ENCODE measurements at places on chromosomes 7 and 10.

DNA sequence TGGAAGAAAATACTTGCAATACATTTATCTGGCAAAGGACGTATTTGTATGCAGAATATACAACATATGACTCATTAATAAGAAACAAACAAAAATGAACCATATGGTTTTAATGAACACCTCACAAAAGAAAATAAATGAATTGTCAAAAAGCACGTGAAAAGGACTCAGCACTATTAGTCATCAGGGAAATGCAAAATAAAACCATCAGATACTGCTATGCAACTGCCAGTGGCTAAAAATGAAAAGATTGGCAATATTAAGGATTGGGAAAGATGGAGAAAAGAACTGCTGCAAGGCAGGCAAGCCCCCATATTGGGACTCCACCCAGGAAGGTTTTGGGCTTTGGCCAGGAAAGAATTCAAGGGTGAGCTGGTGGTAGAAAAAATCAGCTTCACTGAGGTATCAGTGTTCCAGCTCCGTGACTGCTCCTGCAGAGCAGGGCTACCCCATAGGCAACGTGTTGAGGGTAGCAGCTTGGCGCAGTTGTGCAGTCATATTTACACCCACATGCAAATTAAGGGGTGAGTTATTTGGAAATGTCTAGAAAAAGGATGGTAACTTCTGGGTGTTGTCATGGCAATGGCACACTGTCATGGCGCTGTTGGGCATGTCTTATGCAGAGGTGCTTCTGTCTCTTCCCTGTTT is 72.7 kb downstream of the CUBN start:
- no peak for DNase-seq

GRCh38 chr10:24958721-24959381 is 6.4 kb upstream of the PRTFDC1 start:
- peak; percentile 67 for DNase-seq

GRCh38 chr7:11714676-11715075 is 117.3 kb downstream of the THSD7A start:
- no peak for DNase-seq

DNA sequence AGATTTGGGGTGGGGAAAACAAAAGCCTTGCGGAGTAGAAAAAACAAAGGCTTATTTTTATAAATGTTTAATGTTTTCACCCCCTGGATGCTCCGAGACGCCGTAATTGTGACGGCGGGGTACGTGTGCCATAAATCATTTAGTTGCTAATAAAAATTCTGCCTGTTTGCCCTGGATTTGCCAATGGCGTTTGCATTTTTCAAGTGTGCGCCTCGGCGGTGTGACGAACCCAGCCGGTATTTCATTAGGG is 2.5 kb upstream of the TNRC18 start:
- DNase-seq = no peak

DNA sequence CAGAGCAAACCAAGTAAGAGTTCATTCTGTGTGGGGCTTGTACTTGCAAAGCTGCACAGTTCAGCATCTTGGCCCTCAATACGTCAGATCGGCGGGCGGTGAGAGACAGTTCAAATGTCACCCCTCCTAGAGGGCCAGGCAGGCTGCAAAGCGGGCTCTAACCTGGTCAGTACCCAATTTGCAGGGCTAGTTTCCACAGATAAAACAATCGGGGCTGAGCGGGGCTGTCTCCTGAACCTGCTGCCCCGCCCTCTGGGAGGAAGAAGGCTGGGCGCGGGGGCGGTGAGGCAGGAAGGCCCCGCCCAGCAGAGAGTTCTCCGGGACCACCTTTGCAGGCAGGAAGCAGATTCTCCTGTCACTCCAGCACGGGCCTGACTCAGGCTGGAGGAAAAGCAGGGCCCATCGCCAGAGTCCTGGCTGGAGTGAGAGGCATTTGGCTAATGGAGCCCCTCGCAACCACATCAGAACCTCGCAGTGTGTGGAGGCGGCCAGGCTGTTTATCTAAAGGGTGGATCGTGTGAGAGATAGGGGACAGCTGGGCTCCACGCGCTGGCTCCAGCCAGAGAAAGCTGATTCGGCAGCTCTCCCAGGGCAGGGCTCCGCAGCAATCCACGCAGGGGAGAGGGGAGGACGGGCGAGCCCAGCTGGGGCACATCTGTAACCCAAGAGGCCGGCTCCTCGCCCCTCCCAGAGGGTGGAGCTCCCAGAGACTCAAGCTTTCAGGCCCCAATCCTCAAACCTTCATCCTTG is 83.1 kb downstream of the SH3PXD2A start:
- peak; percentile 82 for DNase-seq

DNA sequence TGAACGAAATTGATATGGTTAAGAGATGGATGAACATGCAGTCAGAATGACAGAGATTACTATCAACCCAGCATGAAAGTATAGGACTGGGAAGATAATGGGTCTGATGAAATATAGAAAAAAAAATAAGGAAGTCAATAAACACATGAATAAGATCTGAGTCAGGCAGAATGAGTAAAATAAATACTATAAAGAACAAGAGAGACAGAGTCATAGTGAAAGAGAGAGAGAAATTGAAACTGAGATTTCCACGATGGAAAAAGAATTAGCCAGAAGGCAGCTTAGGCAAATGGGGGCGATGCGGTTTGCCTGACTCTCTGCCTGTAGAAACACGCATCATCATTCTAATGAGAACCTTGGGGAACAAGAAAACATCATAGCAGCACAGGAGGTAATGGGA is 26.6 kb downstream of the SEMA3D start:
- DNase-seq = no peak

DNA sequence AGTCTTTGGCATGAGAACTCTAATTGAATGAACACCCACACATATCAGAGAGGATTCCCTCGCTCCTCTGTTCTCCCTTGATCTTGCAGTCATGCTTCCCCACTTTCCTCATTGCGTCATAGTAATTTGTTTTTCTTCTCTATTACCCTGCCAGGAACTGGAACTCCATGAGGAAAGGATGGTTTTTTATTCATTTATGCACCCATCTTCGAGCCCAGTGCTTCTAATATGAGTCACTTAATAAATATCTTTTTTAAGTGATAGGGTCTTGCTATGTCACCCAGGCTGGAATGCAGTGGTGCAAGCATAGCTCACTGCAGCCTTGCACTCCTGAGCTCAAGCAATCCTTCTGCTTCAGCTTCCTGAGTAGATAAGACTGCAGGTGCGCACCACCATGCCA is 83.5 kb downstream of the OTUD1 start:
- no peak for DNase-seq

DNA sequence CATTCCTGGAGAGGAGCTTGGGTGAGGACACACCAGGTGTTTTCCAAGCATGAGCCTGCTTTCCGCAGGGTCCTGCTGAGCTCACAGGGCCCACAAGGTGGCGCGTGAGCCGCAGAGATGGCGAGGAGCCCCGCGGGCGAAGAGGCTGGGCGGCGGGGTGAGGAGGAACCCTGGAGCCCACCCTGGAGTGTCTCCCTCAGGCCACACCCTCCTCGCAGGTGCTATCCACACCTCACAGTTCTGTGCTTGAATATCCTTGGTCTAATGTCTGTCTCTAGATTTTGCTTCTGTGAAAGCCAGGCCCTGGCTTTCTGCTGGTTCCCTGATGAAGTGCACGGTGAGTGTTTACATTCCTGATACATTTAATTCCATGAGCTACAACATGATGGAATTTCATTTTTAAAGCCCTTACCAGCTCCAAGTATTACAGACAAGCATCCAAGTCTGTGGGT is 433.6 kb downstream of the ACTR3B start:
- DNase-seq = peak; percentile 52

- DNase-seq = no peak
These were observed 18.1 kb downstream of the ERLIN1 start for GRCh38 chr10:100167553-100168312.
